Activated naive CD8-positive, alpha-beta T cell treated with anti-CD3 and anti-CD28 coated beads for 36 hours (primary cell): ENCODE measurements at places on chromosomes 12 and 14. TPM values are rescaled to one million over a fixed set of nuclear protein-coding genes. Genes with fewer than 3 reads are reported as not detected.

PRB2 gene
- total RNA-seq, result not detected

E2F7 gene
- total RNA-seq, result 6.3 TPM

CLEC2A gene
- total RNA-seq, result not detected

OR10G2 gene
- total RNA-seq, result not detected

DUSP6 gene
- total RNA-seq, result 15.6 TPM

PRICKLE1 gene
- 0.14 TPM for total RNA-seq

NPFF gene
- total RNA-seq, result not detected

CBLN3 gene
- total RNA-seq, result 6.4 TPM

CFL2 gene
- 7.8 TPM for total RNA-seq

CD69 gene
- total RNA-seq, result 152 TPM

CLEC4D gene
- total RNA-seq, result not detected

KLHDC1 gene
- 1.2 TPM for total RNA-seq
